Stimulated activated CD4-positive, alpha-beta T cell treated with anti-CD3 and anti-CD28 coated beads, Interleukin-2, amount 100 ng/mL, for 24 hours (primary cell): ENCODE measurements at places on chromosomes 4 and X.
A peak's percentile ranks its signal among the peaks of the same experiment; 100 is the strongest.

DNA sequence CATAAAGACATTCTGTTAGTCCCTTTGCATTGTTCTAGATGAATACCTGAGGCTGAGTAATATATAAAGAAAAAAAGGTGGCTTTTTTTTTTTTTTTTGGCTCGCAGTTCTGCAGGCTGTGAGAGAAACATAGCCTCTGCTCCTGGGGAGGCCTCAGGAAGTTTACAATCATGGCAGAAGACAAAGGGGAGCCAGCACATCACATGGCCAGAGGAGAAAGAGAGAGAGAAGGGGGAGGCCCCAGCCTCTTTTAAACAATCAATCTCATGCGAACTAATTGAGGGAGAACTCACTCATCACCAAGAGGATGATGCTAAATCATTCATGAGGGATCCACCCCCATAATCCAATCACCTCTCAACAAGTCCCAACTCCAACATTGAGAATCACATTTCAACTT lies 364.0 kb upstream of the EPHA5 start:
- no peak for DNase-seq

DNA sequence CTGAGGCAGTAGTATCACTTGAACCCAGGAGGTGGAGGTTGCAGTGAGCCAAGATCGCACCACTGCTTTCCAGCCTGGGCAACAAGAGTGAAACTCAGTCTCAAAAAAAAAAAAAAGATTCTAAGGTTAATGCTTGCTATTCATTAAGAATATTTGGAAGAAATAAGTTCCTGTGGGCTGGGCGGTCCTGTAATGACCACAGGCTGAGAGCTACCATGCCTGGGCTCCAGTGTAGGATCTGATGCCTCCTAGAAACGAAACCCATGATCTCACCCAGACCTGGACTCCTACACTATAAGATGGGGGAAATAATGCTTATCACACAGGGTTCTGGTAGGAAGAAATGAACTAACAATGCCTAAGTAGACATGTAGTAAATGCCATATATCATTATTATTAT lies 17.8 kb downstream of the TMEM192 start:
- DNase-seq = no peak

- DNase-seq = peak; percentile 3
These were observed 267.4 kb downstream of the ANK2 start for GRCh38 chr4:113316879-113317278.

- no peak for DNase-seq
These were observed 1.6 kb downstream of the SPARCL1 start for GRCh38 chr4:87527431-87528220.

GRCh38 chrX:1803741-1804140 lies 188.9 kb downstream of the ASMT start:
- no peak for DNase-seq

DNA sequence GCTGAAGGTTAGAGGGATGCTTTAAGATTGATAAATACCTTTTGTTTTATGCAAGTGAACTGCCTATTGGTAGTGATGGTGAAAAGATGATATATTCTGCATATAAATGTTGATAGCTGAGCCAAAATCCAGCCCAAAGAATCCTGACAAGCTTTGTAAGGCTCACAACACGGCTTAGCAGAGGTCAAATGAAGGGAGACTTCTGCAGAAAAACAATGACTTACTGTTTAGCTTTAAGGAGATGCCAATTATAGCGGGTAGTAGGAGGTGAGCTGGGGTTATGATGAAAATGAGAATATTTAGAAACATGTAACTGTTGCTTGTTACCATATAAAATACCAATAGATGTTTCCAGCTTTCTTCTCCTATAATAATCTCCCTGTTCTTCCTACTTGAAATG lies 97.1 kb downstream of the AFF1 start:
- DNase-seq = no peak

DNA sequence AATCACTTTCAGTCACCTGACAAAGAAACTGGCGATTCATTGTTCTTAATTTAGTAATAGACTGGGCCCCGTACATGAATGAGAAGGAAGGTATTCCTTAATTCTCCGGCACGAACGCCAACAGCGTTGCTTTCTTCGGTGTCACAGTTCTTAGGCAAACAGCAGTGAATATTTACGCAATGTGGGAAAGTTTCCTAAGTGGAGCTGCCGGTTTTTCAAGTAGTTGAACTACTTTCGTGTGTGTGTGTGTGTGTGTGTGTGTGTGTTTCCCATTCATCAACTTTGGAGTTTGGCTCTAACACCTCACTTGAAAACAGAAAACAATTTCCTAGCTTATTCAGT lies 651 bp downstream of the NXT2 start:
- no peak for DNase-seq

- DNase-seq = no peak
These were observed 25.6 kb downstream of the FLNA start for GRCh38 chrX:154348646-154349358.

GRCh38 chr4:78533854-78534253 lies 17.7 kb upstream of the ANXA3 start:
- no peak for DNase-seq

DNA sequence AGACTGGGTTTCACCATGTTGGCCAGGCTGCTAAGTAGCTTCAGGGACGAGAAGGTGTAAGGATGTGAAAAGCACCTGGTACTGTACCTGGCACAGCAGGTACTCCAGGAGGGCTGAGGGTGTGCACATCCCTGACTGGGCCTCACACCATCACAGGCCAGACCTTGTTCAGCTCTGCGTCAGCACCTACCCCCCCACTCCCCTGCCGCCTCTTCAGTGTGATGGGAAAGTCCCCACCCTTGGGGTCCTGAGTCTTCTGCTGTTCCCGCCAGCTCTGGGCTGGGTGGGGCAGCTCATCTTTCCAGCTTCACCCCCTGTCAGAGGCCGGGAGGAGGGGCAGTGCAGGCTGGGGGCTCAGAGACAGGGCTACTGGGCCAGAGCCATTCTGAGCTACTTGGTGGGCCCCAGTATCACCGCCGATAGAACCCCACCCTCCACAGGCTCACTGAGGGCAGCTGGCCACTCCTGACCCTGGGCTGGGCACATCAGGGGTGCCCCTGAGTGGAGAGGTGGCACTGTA lies 6.7 kb upstream of the SH3BP2 start:
- DNase-seq = peak; percentile 72

DNA sequence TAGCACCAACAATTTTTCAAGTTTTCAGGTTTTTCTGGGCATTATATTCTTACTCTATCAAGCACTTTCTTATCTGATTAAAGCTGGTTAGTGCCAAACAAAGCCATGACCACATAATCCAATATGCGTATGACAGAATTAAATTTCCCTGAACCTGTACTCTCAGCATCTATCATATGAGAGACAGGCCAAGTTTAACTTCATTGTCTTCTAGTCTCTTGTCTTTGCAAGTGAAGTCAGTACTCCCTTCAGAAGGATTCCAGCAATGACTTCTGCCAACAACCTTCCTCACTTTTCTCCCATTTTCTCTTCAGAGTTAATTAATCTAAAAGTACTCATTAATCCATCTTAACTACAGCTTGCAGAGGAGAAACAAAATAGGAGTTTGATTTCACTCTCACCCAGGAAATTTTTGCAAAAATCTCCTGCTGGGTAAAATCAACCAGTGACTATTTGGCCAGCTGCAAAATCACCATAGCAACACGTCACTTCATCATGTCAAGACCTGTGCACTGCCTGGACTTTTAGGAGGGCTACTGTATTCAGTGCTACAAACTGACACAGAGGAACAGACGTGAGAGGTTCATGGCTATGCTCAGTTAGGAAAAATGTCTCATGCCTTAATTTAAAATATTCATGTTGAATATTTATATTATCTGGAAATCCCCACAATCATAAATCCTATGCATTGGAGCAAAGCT lies 208.4 kb downstream of the ANTXR2 start:
- no peak for DNase-seq

- no peak for DNase-seq
These were observed 49.9 kb upstream of the TENM3 start for GRCh38 chr4:182193311-182193710.

GRCh38 chrX:153475271-153475670 lies 4.9 kb upstream of the HAUS7 start:
- no peak for DNase-seq
